ENCODE measurements at places on chromosomes 3 and 15.

- no peak for DNase-seq
These were observed 155.8 kb upstream of the ATP11B start for GRCh38 chr3:182637350-182638110.

GRCh38 chr15:69468241-69469121 lies 15.9 kb downstream of the RPLP1 start:
- no peak for DNase-seq

DNA sequence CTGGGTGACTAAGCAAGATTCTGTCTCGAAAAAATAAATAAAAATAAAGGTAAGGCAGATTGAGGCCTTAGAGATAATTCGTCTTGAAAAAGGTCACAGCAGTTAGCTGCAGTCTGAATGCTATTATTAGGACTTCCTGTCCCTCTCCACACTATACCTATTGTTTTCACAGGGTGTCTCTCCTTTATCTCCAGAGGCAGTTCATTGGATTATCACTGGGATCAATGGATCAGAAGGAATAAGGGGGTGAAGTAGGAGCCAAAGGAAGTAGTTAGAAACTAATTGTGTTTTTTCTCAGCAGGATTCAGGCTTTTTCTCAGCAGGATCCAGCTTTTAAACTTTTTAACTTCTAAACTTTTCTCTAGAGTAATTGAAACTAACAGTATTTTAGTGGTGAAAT lies 326.9 kb downstream of the IL5RA start:
- no peak for DNase-seq

- peak; percentile 68 for DNase-seq
These were observed 108.9 kb downstream of the DUT start for GRCh38 chr15:48440084-48440483.

DNA sequence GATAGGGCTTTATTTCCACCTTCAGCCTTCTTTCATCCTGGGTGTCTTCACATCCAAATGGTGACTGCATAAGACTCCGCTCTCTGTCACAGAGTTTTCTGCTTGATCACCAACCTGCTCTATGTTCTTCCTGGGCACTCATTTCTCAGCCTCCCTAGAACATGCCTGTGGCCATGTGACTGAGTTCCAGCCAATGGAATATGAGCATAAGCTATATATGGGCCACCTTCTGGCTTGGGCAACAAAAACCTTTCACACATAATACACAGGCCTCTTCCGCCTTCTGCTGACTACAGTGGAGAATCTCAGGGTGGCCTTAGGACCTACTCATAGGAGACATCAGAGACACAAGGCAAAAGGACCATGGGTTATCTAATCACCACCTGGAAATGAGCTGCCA lies 51.2 kb upstream of the MED12L start:
- DNase-seq, result no peak

- no peak for DNase-seq
These were observed 122.5 kb upstream of the SPRED1 start for GRCh38 chr15:38130205-38130567.

Measured in fibroblast of the conjunctiva (primary cell).